ENCODE measurements at places on chromosomes 1 and 21.

- DNase-seq, result no peak
These were observed 10.9 kb upstream of the NFIA start for GRCh38 chr1:61071205-61072130.

DNA sequence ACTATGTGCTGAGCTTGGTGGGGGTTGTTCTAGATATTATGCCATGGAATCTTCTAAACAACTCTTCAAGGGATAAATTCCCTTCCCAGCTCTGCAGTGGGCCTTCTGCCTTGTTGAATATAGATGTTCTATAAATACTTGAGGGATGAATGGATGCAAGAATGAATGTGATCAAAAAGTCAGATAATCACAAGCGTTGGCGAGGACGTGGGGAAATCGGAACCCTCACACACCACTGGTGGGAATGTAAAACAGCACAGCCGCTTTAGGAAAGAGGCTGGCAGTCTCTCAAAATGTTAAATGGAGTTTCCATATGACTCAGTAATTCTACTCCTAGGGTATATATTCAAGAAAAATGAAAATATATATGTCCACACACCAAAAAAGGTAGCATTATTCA lies 19.0 kb downstream of the SDC3 start:
- DNase-seq, result no peak

- DNase-seq, result no peak
These were observed 10.4 kb downstream of the BATF3 start for GRCh38 chr1:212689196-212689725.

DNA sequence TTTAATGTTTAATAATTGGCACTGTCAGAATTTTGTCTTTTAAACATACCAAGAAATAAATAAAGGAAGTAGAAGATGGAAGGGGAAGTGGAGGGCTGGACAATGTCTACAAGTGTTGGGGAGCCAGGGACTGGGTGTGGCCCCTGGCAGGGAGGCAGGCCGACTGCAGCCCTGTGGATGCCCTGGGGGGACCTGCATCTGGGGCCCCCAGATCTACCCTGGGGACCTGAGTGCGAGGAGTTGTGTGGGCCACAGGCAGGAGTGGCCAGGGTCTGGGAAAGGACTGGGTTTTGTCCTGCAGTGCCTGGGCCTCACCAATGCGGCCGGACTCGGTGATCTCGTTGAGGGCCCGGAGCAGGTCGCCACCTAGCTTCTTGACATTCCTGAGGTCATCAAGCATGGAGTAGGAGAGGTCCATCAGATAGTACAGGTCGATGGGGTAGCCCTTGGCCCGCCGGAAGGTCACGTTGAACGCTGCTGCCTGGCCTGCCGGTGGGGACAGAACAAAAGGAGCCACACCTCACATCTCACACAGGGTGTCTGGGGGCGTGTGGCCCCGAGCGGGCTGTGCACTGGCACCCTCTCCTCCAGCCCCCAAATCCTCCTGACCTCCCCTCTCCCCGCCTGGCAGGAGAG lies 17.5 kb downstream of the ITGB2 start:
- DNase-seq, result no peak

DNA sequence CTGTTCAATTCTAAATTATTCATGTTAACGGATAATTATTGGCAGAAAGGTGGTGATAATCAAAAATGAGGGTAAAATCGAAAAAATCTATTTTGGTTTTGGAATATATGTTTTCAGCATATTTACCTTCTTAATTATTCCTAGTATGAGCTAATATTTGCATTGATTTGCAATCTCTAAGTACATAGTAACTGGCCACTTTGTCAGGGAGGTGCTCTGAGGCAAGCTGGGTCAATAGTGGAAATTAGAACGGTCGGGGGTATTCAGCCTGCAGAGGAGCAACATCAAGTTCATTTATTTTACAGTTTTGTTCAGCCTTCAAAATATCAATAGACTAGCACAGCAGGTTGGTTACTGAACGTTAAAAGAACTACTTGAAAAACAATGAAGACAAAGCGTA lies 1.8 kb downstream of the OTUD7B start:
- peak; percentile 95 for DNase-seq

- no peak for DNase-seq
These were observed 170.5 kb downstream of the TOMM20 start for GRCh38 chr1:234958066-234958705.

- DNase-seq, result no peak
These were observed 16.5 kb downstream of the PIK3CD start for GRCh38 chr1:9668080-9668479.

GRCh38 chr1:205073511-205073910 lies 10.7 kb downstream of the TMEM81 start:
- DNase-seq, result no peak

GRCh38 chr1:47849591-47850261 lies 147.5 kb downstream of the TRABD2B start:
- no peak for DNase-seq

GRCh38 chr21:42558368-42558767 lies 44.7 kb downstream of the SLC37A1 start:
- no peak for DNase-seq

GRCh38 chr1:96520579-96520947 lies 201.0 kb upstream of the PTBP2 start:
- no peak for DNase-seq

- no peak for DNase-seq
These were observed 6.6 kb downstream of the CREG1 start for GRCh38 chr1:167546935-167547334.

DNA sequence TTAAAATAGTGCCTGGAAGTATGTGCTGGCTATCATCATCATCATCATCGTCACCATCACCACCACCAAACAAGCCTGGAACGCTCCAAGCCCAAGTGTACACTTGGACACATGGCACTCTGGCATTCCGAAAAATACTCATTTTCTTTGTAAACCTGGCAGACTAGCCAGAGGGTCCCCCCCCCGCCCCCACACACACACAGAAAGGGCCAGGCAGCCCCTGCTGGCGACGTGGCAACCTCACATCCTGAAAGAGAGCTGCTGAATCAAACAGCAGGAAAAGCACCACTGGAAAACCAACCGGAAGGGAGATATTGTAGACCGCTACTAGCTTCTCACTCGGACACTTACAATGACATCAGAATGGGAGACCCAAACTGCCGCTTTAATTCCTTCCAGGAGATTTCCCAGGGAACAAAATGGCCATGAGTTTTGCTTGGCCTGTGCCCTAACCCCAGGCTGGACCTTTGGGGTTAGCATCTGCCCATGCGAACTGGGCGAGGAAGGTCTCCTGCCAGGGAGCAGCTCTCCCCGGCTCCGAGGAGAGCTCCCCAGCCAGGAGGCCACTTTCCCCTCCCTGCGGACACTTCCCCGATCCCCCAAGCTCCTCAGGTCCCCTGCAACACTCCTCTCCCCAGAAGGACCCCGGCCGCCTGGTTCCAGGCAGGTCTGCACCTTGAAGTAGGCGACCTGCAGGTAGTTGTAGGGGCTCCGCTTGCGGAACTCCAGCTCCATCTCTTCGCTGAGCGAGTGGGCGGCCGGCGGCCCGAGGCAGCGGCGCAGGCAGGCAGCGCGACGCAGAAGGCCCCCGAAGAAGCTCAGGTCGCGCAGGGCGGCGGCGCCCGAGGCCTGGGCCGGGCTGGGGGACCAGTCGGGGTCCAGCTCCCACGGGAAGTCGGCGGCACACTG lies 742 bp downstream of the P3H1 start:
- no peak for DNase-seq

GRCh38 chr1:53061859-53062707 lies at the start of gene PODN:
TSS of gene PODN (plus strand) at chr1:53062213. CDS start at chr1:53069856, 7,643 bp downstream.
- DNase-seq, result no peak

DNA sequence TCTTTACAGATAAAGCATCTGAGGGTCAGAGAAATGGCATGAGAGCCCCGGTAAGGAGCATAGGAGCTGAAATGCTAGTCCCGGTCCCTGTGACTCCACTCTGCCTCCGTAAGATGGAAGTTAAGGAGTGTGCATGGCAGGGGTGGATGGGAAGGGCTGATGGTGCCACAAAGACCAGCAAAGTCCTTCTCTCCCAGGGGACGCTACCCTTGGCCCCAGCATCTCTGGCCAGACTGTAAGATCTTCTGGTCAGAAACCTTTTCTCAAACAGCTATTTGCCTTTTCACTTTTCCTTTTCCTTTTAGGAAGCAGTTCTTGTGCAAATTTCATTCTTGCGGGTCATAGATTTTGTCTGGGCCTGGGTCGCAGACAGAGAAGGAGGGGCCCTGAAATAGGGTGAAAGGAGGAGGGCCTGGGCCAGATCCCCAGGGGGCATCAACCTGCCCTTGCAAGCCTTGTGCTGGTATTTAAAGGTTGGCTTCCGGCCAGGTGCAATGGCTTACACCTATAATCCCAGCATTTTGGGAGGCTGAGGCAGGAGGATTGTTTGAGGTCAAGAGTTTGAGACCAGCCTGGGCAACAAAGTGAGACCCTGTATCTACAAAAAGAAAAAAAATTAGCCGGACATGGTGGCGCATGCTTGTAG lies 14.4 kb upstream of the EPS8L3 start:
- no peak for DNase-seq

GRCh38 chr1:180888870-180889269 lies 23.8 kb upstream of the KIAA1614 start:
- no peak for DNase-seq

DNA sequence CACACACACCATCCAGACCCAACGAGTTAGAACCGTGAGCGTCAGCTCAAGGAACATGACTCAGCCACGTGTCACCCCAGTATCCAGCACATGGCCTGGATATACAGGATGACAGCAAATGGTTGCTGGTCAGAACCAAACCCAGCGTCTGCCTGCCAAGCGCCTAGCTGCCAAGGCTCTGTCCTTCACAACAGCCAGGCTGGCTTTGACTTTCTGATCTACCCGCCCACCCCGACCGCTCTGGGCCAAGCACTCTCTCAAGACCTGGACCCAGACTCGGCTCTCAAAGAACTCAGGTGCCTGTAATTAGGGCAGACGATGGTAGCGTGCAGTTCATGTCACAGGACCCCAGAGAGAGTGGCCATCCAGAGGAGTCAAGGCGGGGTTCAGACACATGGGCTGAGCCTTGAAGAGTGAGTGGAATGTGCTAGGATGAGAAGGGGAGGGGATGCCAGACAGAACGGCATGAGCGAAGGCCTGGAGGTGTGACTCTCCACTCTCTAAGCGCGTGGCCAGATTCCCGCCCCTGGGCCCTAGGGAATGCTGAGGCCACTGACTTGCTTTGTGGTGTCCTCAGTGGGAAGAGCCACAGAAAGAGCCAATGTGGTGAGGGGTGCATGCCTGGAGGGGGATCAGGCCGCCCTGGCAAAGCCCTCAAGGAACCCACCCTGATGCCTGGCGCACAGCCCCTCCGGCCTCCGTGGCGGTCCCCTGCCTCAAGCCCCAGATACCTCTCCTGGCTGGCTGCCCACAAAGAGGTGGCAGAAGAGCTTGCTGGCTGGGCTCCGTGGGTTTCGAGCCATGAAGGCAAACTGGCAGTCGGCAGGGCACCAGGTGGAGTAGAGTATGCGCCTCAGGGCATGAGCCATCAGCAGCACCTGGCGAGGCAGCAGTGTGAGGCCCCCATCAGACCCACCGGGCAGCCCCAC lies 7.0 kb downstream of the SH2D5 start:
- DNase-seq, result peak; percentile 30

GRCh38 chr1:18118078-18118477 lies 10.5 kb downstream of the IGSF21 start:
- DNase-seq, result no peak

- DNase-seq, result no peak
These were observed 18.4 kb downstream of the ELAVL4 start for GRCh38 chr1:50126927-50127715.

DNA sequence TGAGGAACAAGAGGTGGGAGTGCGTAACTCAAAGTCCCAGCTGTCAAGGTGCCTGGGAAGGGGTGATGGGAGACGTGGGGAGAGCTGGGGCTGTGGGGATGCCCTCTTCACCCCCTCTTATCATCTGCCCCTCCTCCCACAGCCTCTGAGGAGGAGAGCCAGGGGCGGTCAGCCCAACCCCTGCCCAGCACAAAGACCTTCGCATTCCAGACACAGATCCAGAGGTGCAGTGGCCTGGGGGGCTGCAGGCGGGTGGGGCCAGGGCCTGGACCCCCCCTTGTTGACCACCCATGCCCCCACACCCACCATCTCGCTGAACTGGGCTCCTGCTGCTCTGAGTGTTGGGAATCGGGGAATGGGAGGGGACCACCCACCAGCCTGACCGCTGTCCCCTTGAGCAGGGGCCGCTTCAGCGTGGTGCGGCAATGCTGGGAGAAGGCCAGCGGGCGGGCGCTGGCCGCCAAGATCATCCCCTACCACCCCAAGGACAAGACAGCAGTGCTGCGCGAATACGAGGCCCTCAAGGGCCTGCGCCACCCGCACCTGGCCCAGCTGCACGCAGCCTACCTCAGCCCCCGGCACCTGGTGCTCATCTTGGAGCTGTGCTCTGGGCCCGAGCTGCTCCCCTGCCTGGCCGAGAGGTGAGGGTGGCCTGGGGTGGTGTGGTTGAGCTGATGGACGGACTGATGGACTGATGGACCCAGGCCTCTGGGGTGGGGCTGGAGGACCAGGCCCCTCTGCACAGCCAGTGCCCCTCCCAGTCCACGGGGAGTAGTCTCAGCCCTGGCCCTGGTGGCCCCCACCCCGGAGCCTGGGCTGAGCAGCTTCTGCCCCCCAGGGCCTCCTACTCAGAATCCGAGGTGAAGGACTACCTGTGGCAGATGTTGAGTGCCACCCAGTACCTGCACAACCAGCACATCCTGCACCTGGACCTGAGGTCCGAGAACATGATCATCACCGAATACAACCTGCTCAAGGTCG lies 29.7 kb downstream of the TRIM11 start:
- no peak for DNase-seq

GRCh38 chr21:45381036-45381787 lies 23.8 kb upstream of the COL18A1 start:
- DNase-seq, result no peak

DNA sequence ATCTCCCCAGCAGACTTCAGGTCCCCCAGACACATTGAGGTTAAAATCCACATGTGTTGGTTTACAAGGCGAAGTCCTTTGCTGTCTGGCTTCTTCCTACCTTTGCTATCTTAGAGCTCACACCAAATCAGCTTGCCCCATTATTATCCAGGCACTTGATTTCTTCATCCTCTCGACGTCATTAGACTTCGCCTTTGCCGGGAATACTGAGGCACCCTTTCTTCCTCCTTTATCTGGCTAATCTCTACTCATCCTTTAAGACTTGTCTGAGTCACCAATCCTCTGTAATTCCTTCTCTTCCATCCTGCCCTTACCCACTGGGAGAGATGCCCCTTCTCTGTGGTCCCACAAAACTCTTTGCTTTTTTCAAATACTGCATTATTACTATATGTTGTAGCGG lies 9.2 kb upstream of the XCL2 start:
- no peak for DNase-seq

DNA sequence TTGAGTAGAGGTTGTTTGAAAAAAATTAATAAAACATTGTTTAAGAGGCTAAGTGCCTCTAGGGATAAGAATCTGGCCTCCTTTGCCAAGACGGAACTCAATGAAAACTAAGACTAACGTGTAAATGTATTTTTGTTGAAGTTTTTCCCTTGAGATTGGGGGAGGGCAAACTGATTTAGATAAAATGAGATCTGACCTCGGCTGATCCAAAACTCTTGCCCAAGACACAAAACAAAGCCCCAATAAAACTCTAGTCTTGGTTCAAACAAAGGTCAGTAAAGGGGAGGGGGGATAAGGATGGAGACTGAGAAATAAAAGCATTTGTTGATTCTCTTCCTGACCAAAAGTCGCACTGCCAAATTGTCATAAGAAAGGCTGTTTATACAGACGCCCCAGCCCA lies 134.8 kb upstream of the DPT start:
- no peak for DNase-seq

Measured in NCI-H1417 treated with DMSO at 0.1 percent for 48 hours (cell line).